PC-9 (cell line): ENCODE measurements at places on chromosomes 11 and 22. TPM values are rescaled to one million over a fixed set of nuclear protein-coding genes. Genes with fewer than 3 reads are reported as not detected.

- H3K4me3 ChIP-seq, result no peak overlapping the region
- no peak overlapping the region for H3K27ac ChIP-seq
- DNase-seq, result no peak
- H3K4me1 ChIP-seq, result peaks cover 47% of the 10 kb centered on the region
Observed at GRCh38 chr11:61731952-61732675, 20.3 kb upstream of the MYRF start.

GRCh38 chr11:78427615-78428265 lies 10.1 kb upstream of the GAB2 start:
- H3K27me3 ChIP-seq, result no peaks in the 10 kb centered on the region
- H3K36me3 ChIP-seq, result no peaks in the 10 kb centered on the region
- H3K4me3 ChIP-seq, result no peak overlapping the region
- no peak for DNase-seq
- no peak overlapping the region for H3K27ac ChIP-seq

GRCh38 chr11:49533204-49533603 lies 324.8 kb upstream of the FOLH1 start:
- DNase-seq, result no peak
- H3K4me3 ChIP-seq, result no peak overlapping the region
- H3K27me3 ChIP-seq, result no peaks in the 10 kb centered on the region
- H3K4me1 ChIP-seq, result no peaks in the 10 kb centered on the region
- H3K27ac ChIP-seq, result no peak overlapping the region
- H3K36me3 ChIP-seq, result no peaks in the 10 kb centered on the region

GRCh38 chr11:130550150-130550549 lies 101.7 kb downstream of the ADAMTS15 start:
- no peaks in the 10 kb centered on the region for H3K27me3 ChIP-seq
- DNase-seq, result no peak
- H3K4me1 ChIP-seq, result peaks cover 5% of the 10 kb centered on the region; the same call in 1 of the 2 replicates

The C11orf97 gene
- total RNA-seq, result not detected in 2 replicates

DNA sequence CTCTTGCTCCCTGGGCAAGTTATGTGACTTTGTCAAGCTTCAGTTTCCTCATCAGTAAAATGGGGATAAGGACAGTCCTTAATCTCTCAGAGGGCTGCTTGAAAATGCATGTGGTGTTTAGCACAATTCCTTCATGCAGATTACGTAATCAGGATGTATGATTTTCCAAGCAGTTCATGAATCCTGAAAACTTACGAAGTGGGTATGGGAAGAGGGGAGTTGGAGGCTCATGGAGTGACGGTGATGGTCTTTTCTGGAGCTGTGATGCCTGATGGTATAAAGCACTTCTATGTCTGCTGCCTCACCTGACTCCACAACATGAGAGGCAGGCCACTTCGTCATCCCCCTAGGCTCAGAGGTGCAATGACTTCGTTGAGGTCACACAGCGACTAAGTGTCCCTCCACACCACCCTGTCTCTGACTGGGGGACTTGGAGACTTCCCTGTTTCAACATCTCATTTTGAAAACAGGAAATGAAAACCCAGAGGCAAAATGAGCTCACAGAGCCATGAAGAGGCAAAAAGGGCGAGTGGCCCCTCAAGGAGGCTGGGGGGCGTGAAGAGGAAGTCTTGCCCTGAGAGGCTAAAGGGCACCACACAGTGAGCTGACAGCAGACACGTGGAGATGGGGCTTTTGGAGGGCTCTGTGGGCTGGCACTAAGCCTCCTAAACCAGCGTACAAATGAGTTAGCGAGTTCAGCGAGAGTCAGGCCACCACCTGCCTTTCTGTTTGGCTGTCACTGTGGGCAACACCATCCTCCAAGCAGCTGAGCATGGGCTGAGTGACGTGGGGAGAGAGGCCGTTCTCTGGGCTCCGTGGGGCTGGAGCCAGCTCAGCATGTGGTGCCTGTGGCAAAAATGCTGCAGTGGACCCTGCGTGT lies 10.1 kb downstream of the MCM5 start:
- peaks cover 28% of the 10 kb centered on the region; the same call in 1 of the 2 replicates for H3K36me3 ChIP-seq
- no peaks in the 10 kb centered on the region for H3K27me3 ChIP-seq
- DNase-seq, result no peak
- no peak overlapping the region for H3K27ac ChIP-seq
- H3K4me3 ChIP-seq, result no peak overlapping the region

GRCh38 chr11:84549217-84549616 lies 1077.9 kb downstream of the DLG2 start:
- H3K27ac ChIP-seq, result no peak overlapping the region
- H3K4me1 ChIP-seq, result no peaks in the 10 kb centered on the region
- H3K4me3 ChIP-seq, result no peak overlapping the region
- no peak for DNase-seq

DNA sequence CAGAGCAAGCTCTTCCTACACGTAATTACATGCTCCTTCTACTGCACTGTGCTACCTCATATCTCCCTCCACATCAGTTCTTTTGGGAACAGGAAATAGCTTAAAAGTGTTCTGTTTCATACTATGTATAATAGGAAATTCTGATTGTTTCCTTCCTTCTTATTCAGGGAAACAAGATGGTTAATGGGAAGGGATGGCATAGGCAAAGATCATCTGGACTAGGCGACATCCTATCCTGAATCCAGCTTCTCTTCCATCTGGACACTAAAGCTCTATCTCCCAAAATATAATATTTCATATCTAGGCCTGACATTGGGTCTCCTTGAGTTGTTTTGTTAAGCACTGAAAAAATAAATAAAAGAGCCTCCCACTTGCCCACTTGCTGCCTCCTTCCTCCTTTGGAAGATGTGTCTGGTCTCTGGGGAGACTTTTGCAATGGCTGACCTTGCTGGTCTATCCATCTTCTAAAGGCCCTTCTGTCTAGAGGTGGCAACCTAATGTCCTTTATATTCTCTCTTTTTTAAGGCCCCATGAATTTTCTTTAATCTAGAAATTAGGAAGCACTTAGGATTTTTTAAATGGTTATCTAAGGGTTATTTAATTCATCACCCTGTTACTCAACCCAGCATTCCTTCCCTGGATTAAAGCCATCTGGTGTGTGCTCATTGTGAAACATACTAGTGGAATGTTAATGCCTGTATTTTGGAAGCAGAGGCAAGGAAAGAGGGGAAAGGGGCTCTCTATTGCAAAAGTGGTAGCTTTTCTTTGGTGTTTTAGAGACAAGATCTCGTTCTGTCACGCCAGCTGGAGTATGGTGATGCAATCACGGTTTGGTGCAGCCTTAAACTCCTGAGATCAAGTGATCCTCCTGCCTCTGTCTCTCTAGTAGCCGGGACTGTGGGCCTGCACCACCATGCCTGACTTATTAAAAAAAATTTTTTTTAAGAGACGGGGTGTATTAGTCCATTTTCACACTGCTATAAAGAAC lies 20.6 kb downstream of the CLMP start:
- peak overlapping the region; percentile 75 for H3K27ac ChIP-seq
- no peak for DNase-seq
- no peaks in the 10 kb centered on the region for H3K36me3 ChIP-seq
- H3K4me3 ChIP-seq, result no peak overlapping the region

GRCh38 chr11:79447038-79447786 lies 6.4 kb upstream of the TENM4 start:
- no peak overlapping the region for H3K27ac ChIP-seq
- no peaks in the 10 kb centered on the region for H3K36me3 ChIP-seq
- H3K4me3 ChIP-seq, result no peak overlapping the region
- no peak for DNase-seq
- peaks cover 15% of the 10 kb centered on the region; the same call in 1 of the 2 replicates for H3K27me3 ChIP-seq

DNA sequence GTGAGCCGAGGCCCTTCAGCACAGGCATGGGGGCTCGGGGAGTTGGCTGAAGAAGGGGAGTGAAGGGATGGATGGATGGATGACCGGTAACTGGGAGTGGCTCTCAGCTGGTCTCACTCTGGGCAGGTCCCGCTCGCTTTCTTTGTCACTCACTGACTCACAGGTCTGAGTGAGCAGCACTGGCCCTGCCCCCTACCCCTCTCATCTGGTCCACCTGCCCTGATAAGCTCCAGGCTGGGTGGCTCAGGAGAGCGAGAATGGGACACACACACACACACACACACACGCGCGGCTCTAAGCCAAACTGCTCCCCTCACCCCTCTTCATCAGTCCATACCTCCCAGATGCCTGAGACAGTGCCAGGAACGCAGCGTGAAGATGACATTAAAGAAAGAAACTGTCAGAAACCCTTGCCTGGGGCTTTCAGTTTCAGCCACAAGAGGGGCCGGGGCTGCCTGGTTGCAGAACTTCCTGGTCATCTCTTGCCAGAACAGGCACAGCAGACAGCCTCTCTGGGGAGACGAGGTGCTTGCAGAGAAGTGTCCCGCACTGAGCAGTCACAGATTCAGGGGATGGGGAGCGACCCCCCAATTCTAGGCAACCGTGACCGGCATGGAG lies 16.5 kb upstream of the SHISAL1 start:
- H3K27ac ChIP-seq, result no peak overlapping the region
- H3K27me3 ChIP-seq, result peaks cover 9% of the 10 kb centered on the region
- H3K4me1 ChIP-seq, result peaks cover 24% of the 10 kb centered on the region
- DNase-seq, result peak; percentile 63

DNA sequence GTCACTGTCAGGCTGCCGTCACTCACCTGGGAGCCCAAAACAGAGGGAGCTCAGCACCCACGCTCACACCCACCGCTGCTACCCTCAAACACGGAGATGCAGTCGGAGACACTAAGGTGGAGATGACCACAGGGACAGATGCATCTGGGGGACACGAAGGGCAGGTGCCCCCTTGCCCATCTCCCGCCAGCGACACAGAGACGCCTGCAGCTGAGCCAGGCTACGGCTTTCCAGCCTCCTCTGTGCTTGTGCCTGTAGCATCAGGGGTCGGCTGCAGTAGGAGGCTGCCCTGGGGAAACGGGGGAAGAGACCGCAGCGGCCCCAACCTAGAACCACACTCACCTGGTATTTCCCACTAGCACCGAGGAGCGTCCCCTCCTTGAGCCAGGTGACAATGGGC lies 19.3 kb downstream of the IGSF9B start:
- peaks cover 87% of the 10 kb centered on the region for H3K27me3 ChIP-seq
- no peak overlapping the region for H3K4me3 ChIP-seq
- H3K27ac ChIP-seq, result no peak overlapping the region

The FAM83F gene
- 8.1 and 9.1 TPM in 2 replicates for total RNA-seq

DNA sequence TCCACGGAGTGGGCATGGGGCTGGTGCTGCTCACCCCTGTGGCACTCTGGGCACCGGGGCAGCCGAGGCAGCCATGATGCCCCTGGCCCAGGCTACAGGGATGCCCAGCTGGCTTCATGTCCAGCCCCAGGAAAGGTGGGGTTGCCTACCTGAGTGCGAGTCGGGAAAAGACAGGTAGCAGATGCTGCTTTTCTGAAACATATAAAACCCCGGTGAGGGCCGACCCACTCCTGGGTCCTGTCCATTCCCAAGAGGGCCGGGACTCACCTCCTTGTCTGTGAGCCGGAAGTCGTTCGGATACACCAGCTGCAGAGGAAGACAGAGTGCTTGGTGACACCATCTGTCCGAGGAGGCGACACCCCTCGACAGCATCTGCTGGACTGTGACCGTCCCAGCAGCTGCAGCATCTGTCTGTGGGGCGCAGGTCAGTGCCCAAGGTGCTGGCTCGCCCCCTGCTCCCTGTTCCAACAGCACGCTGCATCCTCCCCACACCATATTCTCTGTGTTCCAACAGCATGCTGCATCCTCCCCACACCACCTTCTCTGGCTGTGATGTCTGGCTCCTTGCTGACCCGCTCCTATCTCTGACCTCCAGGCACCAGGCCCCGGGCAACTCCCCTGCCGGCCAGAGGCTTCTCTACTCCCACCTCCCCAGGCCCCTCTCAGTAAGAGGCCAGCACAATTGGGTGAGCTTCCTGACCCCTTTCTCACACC lies 8.0 kb downstream of the DENND6B start:
- H3K4me3 ChIP-seq, result no peak overlapping the region
- no peak for DNase-seq
- peaks cover 17% of the 10 kb centered on the region for H3K4me1 ChIP-seq
- H3K27me3 ChIP-seq, result no peaks in the 10 kb centered on the region
- H3K27ac ChIP-seq, result no peak overlapping the region

The INS gene
- not detected in 2 replicates for total RNA-seq

The KRTAP5-8 gene
- not detected in 2 replicates for total RNA-seq

- no peaks in the 10 kb centered on the region for H3K36me3 ChIP-seq
- DNase-seq, result no peak
- no peaks in the 10 kb centered on the region for H3K4me1 ChIP-seq
- no peak overlapping the region for H3K27ac ChIP-seq
Observed at GRCh38 chr11:11427542-11427941, 74.5 kb upstream of the CSNK2A3 start.

The GGTLC2 gene
- not detected in 2 replicates for total RNA-seq

DNA sequence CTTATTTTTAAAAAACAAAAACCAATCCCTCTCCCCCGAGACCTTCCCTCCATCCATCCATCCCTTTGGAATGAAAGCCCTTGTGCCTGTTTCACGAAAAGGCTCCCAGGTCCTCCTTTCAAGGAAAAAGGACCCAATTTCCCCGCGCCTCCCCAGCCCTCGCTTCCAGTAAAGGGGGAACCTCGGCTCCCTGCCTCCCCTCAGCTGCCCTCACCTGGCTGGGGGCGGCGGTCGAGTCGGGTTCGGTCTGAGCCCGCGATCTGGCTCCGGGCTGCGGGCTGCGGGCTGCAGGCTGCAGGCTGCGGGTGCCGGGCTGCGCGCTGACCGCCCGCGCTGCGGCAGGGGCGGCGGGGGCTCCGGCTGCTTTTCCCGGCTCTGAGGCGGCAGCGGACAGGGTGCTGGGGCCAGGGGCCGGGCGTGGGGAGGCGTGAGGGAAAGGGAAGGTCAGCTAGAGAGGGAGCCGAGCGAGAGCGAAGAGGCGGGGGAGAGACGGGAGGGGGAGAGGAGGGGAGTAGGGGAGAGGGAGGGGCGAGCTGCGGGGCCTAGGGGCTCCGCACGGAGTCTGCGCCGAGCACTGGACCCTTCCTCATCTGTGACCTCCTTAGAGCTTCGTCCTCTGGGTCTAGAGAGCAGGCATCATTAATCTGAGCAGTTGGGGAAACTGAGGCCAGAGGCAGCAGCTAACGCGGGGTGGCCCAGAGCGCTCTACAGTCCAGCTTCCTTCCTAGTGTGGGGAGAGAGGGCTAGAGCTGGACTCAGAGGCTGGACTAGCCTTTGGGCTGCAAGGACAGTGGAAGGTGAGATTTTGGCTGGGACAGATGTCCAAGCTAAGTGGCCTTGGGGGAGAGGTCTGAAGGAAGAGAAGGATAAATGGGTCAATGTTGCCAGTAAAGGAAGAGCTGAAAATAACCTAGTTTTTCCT lies at the start of gene C1QTNF4:
Gene C1QTNF4, minus strand, starts transcription at position 478 of the 922 bp plus-strand sequence. CDS start 3,601 bp downstream, outside the sequence.
- H3K27me3 ChIP-seq, result peaks cover 22% of the 10 kb centered on the region; the same call in 1 of the 2 replicates
- H3K36me3 ChIP-seq, result no peaks in the 10 kb centered on the region
- H3K27ac ChIP-seq, result no peak within 1 kb of the TSS

- H3K4me1 ChIP-seq, result peaks cover 33% of the 10 kb centered on the region
- no peak overlapping the region for H3K4me3 ChIP-seq
- H3K36me3 ChIP-seq, result no peaks in the 10 kb centered on the region
- no peaks in the 10 kb centered on the region for H3K27me3 ChIP-seq
- peak; percentile 53 for DNase-seq
Observed at GRCh38 chr11:2911785-2912391, 17.3 kb downstream of the PHLDA2 start.

GRCh38 chr22:44543781-44544477 lies 45.9 kb upstream of the RTL6 start:
- H3K27me3 ChIP-seq, result no peaks in the 10 kb centered on the region
- no peak overlapping the region for H3K4me3 ChIP-seq
- H3K36me3 ChIP-seq, result no peaks in the 10 kb centered on the region
- no peak for DNase-seq

GRCh38 chr22:23184764-23185113 lies 4.4 kb downstream of the BCR start:
- H3K27ac ChIP-seq, result no peak overlapping the region
- peaks cover 33% of the 10 kb centered on the region for H3K4me1 ChIP-seq
- H3K27me3 ChIP-seq, result no peaks in the 10 kb centered on the region
- H3K36me3 ChIP-seq, result peaks cover 5% of the 10 kb centered on the region; the same call in 1 of the 2 replicates
